ENCODE measurements at places on chromosomes 7 and 10.

- peaks cover 20% of the 10 kb centered on the region for H3K4me1 ChIP-seq
- DNase-seq = no peak
- no peak overlapping the region for H3K4me3 ChIP-seq
- H3K27me3 ChIP-seq = no peaks in the 10 kb centered on the region
- peaks cover 41% of the 10 kb centered on the region for H3K36me3 ChIP-seq
These were observed 25.1 kb downstream of the SLC25A40 start for GRCh38 chr7:87850836-87851593.

DNA sequence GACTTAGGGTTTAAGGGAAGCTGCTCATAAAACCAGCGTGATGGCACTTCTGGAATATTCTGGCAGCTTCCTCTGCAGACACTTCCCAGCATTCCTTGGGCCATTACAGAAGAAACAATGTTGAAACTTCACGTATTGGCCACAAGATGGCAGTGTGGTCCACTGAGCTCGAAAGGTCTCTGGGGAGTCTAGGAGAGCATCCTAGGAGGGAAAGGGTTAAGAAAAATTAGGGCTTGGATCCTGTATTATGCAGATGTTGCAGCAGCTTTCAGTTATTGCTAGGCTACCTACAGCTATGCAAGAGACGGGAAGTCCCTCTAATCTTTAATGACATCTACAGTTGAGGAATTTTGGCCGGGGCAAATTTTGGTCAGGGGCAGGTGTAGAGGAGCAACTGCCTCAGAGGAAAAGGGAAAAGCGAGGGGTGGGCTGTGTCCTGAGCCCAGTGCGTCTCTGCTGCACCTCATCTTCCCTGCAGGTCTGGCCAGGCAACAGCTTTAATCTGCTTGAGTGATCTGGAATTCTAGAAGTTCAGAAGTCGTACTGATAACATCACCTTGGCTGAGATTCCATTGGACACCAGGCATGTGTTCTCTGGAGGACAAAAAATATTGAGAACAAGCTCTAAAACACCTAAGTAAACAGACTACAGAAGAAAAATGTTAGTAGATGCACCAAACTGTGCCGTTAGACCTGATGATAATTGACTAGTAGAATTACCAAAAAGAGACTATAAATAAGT lies 220.8 kb upstream of the PRSS58 start:
- H3K4me3 ChIP-seq = no peak overlapping the region
- DNase-seq = no peak
- H3K4me1 ChIP-seq = peaks cover 14% of the 10 kb centered on the region
- no peak overlapping the region for H3K27ac ChIP-seq
- peaks cover 13% of the 10 kb centered on the region for H3K27me3 ChIP-seq
- H3K36me3 ChIP-seq = no peaks in the 10 kb centered on the region

- H3K36me3 ChIP-seq = peaks cover 47% of the 10 kb centered on the region
- H3K4me3 ChIP-seq = no peak overlapping the region
- DNase-seq = no peak
- no peak overlapping the region for H3K27ac ChIP-seq
- no peaks in the 10 kb centered on the region for H3K27me3 ChIP-seq
These were observed 191.9 kb downstream of the CDK14 start for GRCh38 chr7:90788052-90788451.

GRCh38 chr10:75034131-75034512 lies 77.3 kb upstream of the SAMD8 start:
- no peak overlapping the region for H3K4me3 ChIP-seq
- no peak overlapping the region for H3K27ac ChIP-seq
- H3K36me3 ChIP-seq = peaks cover 19% of the 10 kb centered on the region
- no peaks in the 10 kb centered on the region for H3K27me3 ChIP-seq
- peaks cover 14% of the 10 kb centered on the region for H3K4me1 ChIP-seq

DNA sequence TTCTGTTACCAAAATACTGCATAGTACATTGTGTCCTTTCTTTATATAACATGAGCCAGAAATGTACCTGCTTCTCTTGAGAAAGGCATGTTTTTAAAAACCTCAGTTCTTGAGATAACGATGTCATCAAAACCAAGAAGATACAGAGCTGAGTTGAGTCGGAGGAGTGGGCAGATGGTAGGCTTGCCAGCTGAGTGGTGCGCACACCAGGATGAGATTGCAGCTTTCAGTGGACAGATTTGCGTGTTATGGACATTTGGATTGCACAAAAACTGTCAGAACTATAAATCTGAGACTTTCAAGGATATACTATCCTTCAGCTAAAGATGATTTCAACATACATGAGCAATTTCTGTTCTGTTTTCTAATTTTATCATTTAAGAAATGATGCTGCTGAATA lies 25.0 kb downstream of the PRKAR2B start:
- DNase-seq = no peak
- no peaks in the 10 kb centered on the region for H3K36me3 ChIP-seq
- peaks cover 4% of the 10 kb centered on the region for H3K4me1 ChIP-seq
- H3K27ac ChIP-seq = no peak overlapping the region
- no peaks in the 10 kb centered on the region for H3K27me3 ChIP-seq

- peaks cover 8% of the 10 kb centered on the region for H3K4me1 ChIP-seq
- no peaks in the 10 kb centered on the region for H3K27me3 ChIP-seq
- no peak overlapping the region for H3K27ac ChIP-seq
- H3K36me3 ChIP-seq = peaks cover 3% of the 10 kb centered on the region
These were observed 71.8 kb upstream of the LRRN3 start for GRCh38 chr7:111018960-111019736.

Measured in activated B cell treated with CpG ODN at 0.5 μM for 24 hours (primary cell).